ENCODE measurements at places on chromosomes 5 and 9.

DNA sequence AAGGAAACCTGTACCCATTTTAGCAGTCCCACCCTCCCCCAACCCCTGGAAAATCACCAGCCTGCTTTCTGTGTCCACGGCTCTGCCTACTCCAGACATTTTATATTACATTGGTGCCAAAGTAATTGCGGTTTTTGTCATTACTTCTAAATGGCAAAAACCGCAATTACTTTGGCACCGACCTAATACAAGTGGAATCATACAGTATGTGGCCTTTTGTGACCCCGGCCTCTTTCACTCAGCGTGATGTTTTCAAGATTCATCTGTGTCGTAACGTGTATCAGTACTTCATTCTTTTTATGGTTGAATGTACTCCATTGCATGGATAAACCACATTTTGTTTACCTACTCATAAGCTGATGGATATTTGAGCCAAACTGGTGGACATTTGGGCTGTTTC lies 9.7 kb upstream of the ORM1 start:
- no peak for DNase-seq

DNA sequence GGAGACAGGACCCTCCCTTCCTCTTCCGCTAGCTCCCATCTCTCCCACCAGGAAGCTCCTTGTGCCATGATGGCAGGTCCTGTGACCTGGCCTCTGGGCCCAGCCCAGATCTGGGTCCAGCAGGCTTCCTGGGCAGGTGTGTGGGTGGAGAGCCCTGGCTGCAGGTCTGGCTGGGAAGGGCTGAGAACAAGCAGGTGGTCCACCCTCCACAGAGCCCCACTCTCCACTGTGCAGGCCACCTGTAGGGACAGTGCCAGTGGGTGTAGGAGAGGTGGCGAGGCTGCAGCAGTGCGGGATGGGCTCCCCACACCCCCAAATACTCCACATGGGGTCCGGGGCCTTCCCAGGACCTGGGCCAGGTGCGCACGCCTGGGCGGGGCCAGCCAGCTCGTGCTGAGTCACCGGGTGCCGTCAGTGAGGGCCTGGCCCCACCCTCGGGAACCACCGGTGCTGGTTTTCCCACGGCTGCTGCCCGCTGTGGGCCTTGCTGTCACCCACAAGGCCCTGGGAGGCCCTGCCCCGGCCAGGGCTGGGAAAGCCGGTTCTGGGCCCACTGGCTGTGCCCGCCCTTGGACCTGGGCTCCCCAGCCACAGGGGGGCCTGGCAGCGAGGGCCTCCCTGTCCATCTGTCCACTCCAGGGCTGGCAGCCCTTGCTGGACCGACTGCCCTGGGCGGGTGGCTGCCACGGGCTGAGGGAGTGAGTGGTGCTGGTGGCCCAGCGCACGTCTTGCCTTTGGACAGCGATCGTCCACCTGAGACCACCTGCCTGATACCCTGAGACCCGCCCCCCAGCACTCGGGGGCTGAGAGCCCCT lies 9.3 kb upstream of the NRARP start:
- DNase-seq: no peak

- DNase-seq: no peak
Observed at GRCh38 chr5:107806271-107806670, 135.5 kb upstream of the EFNA5 start.

DNA sequence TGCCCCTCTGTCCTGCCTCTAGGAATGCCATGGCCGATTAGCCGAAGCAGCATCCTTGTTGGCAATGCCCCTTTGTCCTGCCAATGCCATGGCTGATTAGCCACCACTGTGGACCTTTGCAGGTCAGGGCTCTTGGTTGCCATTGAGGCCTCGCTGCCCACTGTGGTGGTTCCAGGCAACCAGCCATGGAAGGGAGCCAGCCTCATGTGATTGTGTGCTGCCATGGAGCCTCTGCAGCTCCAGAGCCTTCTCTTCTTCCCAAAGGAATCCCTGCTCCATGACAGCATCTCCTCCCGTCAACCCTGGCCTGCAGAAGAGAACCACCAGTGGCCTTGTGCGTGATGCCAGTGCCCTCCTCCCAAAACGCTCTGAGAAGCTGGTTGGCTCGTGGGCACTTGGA lies 187.0 kb downstream of the CACNA1B start:
- no peak for DNase-seq

GRCh38 chr5:107235167-107235566 lies 435.6 kb downstream of the EFNA5 start:
- DNase-seq: no peak

GRCh38 chr9:94714494-94714893 lies 12.0 kb upstream of the AOPEP start:
- no peak for DNase-seq

GRCh38 chr5:123035918-123036390 lies 571 bp downstream of the PPIC start:
- DNase-seq: no peak

DNA sequence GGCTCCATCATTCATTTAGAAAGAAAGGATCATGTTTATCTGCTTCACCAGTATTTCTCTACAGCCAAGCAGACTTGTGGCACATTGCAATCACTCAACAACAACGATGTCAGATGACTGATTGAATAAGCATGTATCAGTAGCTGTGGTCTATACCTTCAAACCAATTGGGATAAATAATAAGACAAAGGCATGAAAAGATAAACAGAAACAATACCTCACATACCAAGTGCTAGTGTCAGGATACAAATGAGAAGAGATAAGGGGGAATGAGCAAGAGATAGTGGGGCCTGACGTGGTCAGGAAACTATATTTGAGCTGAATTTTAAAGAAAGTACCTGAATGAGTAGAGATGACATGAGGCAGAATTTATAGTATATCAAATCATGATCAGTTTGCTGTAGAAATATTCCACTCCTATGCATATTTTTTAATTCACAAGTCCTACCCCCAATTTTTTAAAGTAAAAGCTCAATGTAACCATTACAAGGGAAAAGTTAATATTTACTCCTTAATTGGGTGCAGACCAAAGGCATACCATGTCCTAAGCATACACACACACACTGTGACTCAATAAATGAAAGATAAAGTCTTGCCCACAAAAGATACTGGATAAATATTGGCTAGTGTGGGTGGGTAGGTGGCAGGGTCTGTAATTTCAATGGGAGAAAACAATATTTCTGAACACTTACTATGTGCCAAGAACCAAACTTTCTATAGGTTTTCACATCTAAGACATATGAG lies 284.5 kb downstream of the SPOCK1 start:
- no peak for DNase-seq

DNA sequence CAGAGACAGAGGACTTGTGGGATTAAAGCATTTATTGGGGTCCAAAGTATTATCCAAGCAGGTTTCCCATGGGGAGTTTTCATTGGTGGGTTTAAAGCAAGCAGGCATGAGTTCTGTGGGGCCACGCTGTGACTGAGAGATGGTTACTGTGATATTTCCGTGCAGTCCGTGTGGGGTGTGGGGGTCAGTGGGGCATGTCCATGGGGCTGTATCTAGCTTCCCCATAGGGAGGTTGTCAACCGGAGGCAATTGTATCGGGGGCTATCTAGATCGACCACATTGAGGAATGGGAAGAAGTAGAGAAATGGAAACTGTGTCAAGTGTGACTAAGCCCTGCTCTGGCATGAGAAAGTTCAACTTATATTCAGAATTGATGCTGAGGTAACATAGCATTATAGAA lies 7.1 kb upstream of the RPS23 start:
- DNase-seq: no peak

DNA sequence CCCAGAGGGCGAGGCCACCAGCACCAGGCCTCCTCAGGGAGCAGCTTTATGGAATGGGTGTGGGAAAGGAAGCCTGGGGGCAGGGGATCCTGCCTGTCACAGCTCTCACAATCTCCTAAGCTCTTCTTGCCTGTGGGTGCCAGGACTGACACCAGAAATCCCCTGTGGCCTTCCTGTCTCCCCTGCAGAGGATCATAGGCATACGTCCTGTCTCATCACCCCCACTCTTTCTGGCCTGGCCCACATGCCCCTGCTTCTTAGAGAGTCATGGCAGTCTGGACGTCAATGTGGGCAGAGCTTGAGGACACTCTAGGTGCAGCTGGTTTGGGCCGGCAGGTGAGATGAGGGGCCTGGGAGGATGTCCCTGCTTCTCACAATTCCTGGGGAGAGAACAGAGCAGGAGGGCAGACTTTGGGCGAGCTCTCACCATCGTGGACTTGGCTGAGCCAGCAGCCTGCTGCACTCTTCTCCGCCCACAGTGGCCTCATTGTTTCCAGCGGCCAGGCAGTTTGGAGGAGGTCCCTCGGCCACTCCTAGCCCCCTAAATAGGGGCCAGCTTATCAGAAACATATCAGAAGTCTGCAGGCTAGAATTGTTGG lies 67.3 kb upstream of the ZFR start:
- DNase-seq: no peak

- no peak for DNase-seq
Observed at GRCh38 chr9:13505797-13506196, 226.3 kb upstream of the MPDZ start.

- no peak for DNase-seq
Observed at GRCh38 chr9:114450833-114451706, 54.2 kb downstream of the WHRN start.

GRCh38 chr5:134561871-134562296 lies 36.4 kb downstream of the JADE2 start:
- no peak for DNase-seq

DNA sequence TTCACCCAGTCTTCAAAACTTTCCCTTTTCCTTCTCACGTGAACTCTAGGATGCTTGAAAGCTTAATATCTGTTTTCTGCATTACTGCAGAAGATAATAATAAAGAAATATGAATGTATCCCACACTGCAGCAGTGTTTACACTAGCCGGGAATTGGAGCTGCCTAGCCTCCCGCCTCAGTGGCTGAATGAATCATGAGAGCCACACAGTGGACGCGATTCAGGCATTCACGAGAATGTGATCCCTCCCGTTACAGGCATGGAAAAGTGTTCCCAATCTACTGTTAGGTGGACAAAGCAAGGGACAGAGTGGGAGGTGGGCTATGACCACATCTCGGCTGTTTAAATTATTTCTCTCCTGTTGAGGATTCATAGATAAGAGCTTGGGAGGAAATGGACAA lies 69.4 kb upstream of the CTSL start:
- DNase-seq: no peak

GRCh38 chr5:1316588-1317340 lies 21.9 kb upstream of the TERT start:
- DNase-seq: no peak

GRCh38 chr9:119951591-119951990 lies 582.4 kb upstream of the BRINP1 start:
- DNase-seq: no peak

GRCh38 chr5:170863646-170864045 lies 1.8 kb downstream of the RANBP17 start:
- DNase-seq: no peak

GRCh38 chr5:173029499-173029921 lies 26.6 kb upstream of the CREBRF start:
- no peak for DNase-seq

DNA sequence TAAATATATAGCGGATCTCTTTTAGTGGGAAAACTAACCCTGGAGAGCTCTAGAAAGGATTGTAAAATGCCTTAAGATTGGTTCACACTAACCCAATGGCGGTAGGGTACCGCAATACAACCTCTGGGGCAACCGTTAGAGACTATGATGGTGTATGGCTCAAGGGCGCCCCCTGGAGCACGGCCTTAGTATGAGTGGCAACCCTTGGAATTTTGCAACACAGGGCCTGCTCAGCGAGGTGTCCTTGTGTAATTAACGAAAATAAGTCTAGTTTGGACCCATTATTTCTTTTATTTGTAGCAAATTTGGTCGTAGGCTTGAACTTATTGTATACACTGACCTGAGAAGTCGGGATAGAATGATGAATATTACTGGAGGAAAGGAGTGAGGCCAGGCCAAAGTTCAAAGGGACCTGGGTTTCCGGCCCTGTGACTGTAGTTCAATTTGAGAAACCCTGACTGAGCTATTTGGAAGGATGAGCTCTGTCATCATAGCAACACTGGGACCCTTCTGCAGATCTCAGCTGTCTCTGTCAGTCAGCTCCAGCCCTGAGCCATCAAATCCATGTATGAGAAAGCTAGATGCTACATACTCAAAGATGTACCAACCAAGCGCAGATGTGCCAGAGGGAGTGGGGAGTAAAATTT lies 54.8 kb downstream of the CAMK4 start:
- peak; percentile 87 for DNase-seq

DNA sequence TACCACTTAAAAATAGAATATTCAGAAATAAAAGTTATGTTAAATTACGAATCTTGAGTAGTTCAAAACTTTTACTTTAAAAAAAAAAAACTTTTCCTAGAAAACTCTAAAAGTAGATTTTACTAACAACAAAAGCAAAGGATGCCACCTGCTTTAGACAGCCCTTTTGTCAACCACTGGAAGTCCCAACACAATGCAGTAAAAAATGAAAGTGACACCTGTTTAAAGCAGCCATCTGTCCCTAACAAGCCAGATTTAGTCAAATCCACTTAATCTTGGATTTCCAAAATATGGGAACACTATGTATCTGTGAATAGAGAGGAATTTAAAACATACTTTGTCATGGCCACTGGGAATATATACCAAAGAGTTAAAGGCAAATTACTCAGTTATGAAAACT lies 3.8 kb downstream of the RFX3 start:
- DNase-seq: no peak

GRCh38 chr5:6827526-6828219 lies 114.4 kb downstream of the TENT4A start:
- peak; percentile 2 for DNase-seq

DNA sequence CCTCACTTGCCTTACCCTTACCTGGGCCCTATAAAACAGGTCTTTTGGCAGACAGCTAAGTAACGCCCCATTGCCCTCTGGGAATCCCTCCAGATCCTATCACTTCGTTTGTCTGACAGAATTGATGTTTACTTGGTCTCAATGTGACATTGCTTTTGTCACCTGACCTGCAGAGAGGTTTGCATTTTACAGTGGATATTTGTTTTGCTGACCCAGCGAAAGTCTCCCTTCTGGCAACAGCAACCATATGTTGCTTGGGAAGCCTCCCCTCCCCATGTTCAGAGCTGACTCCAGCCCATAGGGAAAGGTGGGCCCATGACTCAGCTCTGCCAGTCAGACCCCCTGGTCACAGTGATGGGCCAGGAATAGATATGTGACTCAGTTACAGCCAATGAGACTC lies 54.0 kb upstream of the LARP1 start:
- DNase-seq: no peak

DNA sequence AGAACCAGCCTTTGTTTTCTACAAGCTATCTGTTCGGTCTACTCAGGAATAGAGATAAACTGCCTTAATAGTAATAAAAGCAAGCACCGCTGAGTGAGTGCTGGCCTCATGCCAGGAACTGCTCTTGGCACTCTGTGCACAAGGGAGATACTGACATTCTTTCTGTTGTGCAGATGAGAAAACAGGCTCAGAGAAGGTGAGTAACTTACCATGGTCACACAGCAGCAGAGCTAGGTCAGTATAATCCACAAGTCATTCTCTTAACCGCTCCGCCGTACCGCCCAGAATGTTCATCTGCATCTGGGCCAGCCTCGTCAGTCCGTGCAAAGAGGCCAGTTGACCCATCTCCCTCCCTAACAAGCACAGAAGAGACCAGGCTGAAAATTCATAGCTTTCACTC lies 27.4 kb downstream of the QRFP start:
- no peak for DNase-seq

GRCh38 chr9:126906091-126906490 lies 8.5 kb upstream of the RALGPS1 start:
- DNase-seq: no peak
